Tibial nerve (tissue), 4 donors: ENCODE measurements at places on chromosomes 5 and 9. TPM values are rescaled to one million over a fixed set of nuclear protein-coding genes. Genes with fewer than 3 reads are reported as not detected.

DNA sequence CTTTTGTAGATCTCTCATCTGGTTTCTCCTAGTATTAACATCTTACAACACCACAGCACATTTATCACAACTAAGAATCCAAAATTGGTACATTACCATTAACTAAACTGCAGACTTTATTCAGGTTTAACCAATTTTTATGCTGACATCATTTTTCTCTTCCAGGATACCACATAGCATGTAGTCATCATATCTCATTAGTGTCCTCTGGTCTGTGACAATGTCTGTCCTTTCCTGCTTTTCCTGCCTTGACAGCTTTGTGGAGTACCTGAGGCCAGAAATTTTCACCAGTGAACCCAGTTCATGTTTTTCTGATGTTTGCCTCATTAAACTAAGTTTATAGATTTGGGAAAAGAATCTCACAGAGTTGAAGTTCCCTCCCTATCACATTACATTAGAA lies 294.7 kb upstream of the TNC start:
- no peak overlapping the region for H3K4me3 ChIP-seq
- DNase-seq = no peak
- no peaks in the 10 kb centered on the region for H3K4me1 ChIP-seq
- H3K36me3 ChIP-seq = no peaks in the 10 kb centered on the region
- no peaks in the 10 kb centered on the region for H3K27me3 ChIP-seq

DNA sequence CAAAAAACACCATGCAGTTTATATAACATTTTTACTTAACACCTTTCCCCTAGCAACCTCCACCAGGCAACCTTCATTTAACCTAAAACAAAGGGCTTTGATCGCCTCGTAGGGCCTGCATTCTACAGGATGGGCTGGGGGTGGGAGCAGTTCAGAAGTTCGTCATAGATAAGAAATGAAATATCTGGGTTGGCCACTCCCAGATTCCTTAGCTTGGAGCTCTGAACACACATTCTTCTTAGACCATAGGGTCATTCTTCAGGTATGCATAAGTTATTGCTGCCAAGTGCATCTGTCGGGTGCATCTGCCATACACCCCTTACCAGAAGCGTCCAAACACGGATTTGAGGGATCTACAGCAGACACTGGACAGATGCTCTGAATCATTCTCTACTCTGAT lies 4.3 kb upstream of the SLC22A5 start:
- peaks cover 40% of the 10 kb centered on the region for H3K4me1 ChIP-seq
- H3K27ac ChIP-seq = peak overlapping the region; percentile 84
- no peak for DNase-seq
- no peak overlapping the region for H3K4me3 ChIP-seq

Gene WASHC1
- 7.4 TPM for total RNA-seq

DNA sequence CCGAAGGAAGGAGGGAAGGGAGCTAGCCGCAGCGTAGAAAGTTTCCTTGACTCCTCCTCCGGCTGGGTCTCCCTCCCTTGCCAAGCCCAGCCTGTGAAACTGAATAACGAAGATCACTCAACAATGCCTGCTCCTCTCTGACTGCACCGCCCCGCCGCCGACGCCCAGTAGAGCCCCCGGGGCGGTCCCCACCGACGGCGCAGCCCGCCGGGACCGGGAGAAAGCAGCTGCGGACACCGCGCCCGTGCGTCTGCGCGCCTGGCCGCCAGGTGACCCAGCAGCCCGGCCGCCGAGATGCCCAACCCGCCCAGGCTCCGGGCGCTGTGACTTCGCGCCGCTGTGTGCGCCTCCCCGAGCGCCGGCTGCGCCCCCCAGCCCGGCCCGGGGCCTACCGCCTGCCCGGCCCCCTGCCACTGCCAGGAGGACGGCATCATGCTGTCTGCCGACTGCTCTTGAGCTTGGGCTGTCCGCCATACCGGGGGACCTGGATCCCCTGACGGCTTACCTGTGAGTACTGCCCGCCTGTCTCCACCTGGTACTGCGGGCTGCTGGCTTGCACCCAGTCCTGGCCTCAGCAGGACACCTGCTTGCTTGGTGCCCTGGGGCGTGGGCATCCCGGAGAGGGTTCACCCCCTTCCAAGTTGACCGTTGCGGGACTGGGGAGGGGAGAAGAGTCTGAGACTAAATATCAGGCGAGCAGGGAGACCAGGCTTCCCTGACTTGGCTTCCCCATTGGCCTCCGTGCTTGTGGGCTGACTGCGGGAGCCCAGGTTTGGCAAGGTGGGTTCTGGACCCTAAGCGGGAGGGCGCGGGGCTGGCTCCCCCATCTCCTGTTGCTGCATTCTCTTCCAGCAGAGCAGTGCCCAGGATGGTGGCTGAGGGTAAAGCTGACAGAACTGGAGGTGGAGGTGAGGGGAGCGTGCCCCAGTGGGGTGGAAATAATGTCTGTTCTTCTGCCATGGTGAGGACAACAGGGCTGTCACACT lies 26.2 kb upstream of the SPTLC1 start:
- H3K4me1 ChIP-seq = peaks cover 12% of the 10 kb centered on the region
- peak overlapping the region; percentile 56 for H3K27ac ChIP-seq
- H3K36me3 ChIP-seq = no peaks in the 10 kb centered on the region
- no peak for DNase-seq
- H3K27me3 ChIP-seq = no peaks in the 10 kb centered on the region

Gene PDGFRB
- 354 TPM for total RNA-seq

- H3K4me1 ChIP-seq = no peaks in the 10 kb centered on the region
- H3K27me3 ChIP-seq = no peaks in the 10 kb centered on the region
- no peak overlapping the region for H3K4me3 ChIP-seq
- H3K36me3 ChIP-seq = no peaks in the 10 kb centered on the region
- H3K27ac ChIP-seq = no peak overlapping the region
These were observed 14.1 kb upstream of the TOR2A start for GRCh38 chr9:127749090-127749787.
